ENCODE measurements at places on chromosomes 12 and 14.

DNA sequence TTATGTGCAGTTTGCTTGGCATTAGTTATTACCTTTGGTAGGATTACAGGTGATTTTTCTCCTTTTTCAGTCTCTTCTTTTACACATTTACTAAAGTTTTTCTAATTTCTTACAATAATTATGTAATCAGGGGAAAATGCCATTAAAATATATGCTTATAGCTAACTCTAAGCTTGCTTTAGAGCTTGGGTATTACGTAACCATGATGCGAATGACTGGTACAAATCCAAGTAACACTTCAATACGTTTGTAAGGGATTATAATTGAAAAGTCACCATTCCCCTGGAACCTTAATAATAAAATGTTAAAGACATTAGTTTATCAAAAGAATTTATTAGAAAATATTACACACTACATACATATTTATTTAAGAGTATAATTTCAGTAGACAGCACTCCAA, 71.6 kb downstream of the SCAF11 start:
- DNase-seq: no peak

DNA sequence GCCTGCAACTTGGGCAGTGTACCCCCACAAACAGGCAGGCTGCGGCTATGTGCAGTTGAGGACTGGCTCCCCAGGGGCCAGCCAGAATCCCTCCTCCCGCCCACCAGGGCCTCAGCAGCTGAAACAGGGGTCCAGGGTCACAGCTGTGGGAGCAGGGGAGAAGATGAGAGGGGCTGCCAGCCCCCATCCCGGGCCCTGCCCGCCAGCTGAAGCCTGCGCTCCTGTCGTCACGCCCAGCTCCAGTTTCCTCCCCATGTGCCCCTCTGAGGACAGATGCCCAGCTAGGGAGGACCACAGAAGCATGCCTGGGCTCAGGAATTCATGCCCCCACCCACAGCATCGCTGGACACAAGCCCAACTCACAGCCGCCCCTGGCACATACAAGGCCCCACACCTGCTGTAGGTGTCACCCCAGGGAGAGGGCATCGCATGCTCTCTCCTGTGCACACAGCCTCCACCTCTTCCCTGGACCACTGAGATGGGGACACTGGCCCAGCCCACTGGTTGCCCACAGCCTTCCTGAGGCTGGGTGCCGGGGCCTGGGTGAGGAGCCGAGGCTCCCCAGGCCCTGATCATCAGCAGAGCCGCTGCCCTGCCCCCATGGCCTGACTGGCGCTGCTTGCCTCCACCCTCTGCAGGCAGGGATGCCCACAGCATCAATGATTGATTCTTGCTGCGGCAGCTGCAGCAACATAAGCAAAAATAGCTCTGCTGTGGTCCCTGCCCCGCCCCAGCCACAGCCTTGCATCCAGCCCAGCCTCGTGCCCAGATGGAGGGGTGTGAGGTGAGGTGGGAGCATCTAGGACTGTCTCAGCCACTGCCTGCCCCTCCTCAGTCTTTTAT, 3.7 kb upstream of the CLBA1 start:
- no peak for DNase-seq

- DNase-seq: no peak
Measured at GRCh38 chr12:7907009-7907408, 29.0 kb downstream of the SLC2A3 start.

DNA sequence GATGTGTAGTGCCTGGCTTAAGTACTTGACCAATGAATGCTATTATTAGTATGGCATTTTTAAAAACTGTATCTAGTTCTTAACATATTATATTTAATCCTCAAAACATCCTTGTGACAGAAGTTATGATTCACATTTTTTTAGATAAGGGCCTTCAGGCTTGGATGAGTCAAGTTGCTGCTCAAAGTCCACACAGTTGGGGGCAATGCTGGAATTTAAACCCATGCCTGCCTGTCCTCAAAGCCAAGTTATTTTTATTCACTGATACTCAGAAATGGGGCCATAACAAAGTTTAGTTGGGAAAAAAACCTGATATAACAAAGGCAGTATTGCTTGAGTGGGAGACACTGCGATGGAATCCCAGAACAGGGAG, 50.6 kb downstream of the RFX4 start:
- DNase-seq: no peak

GRCh38 chr14:72801381-72801812, 92.5 kb downstream of the DPF3 start:
- DNase-seq: no peak
